ENCODE measurements at places on chromosomes 3 and 15.

- no peak for DNase-seq
These were observed 603.7 kb upstream of the ALCAM start for GRCh38 chr3:104763007-104763406.

DNA sequence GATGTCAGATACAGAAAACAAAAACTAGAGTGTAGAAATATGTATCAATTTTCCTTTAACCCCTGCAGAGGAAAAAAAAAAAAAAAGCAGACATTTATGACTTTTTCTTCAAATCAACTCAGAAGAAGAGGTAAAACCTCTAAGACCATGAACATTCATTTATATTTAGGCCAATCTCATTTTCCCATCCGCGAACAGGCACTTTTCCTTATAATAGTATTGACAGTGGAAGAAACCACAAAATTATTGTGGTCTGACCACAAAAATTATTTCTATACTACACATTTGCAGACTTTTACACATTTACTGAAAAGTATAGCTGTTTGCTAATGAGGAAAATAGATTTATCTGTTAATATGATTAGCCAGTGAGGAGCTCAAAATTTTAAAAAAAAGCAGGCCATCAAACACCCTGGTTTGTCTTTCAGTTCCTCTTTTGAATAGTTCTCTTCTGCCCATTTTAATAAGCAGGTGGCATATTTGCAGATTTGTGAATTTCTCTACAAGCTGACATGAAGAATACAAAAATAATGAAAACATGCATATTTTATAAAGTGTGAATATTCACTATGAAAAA lies 5.7 kb downstream of the OSBPL11 start:
- DNase-seq: no peak

- DNase-seq: no peak
These were observed 16.0 kb upstream of the MEGF11 start for GRCh38 chr15:66269326-66270090.

- DNase-seq: no peak
These were observed 16.6 kb upstream of the EHHADH start for GRCh38 chr3:185270262-185270955.

GRCh38 chr3:188200481-188200880 lies 46.5 kb downstream of the LPP start:
- DNase-seq: no peak

DNA sequence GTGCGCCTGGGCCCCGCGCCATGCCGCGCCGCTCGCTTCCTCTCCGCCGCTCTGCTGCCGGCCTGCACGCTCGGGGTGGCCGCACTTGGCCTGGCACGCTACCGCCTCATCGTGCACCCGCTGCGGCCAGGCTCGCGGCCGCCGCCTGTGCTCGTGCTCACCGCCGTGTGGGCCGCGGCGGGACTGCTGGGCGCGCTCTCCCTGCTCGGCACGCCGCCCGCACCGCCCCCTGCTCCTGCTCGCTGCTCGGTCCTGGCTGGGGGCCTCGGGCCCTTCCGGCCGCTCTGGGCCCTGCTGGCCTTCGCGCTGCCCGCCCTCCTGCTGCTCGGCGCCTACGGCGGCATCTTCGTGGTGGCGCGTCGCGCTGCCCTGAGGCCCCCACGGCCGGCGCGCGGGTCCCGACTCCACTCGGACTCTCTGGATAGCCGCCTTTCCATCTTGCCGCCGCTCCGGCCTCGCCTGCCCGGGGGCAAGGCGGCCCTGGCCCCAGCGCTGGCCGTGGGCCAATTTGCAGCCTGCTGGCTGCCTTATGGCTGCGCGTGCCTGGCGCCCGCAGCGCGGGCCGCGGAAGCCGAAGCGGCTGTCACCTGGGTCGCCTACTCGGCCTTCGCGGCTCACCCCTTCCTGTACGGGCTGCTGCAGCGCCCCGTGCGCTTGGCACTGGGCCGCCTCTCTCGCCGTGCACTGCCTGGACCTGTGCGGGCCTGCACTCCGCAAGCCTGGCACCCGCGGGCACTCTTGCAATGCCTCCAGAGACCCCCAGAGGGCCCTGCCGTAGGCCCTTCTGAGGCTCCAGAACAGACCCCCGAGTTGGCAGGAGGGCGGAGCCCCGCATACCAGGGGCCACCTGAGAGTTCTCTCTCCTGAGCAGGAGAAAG lies 951 bp downstream of the GPR62 start:
- DNase-seq: peak; percentile 61

DNA sequence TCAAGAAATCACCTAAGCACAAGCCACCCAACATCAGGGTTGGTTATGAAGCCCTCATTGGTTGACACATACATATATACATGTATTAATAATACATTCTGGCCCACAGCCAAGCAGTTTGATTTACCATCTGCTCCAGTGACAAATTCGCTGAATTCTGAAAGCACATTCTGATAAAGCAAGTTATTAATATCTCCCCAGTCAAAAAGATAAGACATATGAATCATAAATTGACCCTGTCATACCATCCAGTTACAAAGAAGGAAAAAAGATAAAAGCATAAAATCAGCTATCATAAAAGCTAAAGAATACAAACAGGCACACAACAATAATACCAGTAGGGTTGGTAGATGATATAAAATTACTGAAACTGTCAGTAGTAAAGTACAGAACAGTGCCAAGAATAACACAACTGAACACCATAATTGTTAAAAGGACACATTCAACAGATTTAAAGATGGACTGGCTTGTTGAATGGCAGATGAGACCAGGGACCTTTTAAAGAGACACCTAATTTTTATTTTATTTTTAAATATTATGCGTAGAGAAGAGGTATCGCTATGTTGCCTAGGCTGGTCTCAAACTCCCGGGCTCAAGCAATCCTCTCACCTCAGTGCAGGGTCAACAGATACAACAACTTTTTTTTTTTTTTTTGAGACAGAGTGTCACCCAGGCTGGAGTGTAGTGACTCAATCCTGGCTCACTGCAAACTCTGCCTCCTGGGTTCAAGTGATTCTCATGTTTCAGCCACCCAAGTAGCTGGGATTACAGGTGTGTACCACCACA lies 7.7 kb downstream of the SNX4 start:
- DNase-seq: no peak

- DNase-seq: no peak
These were observed 607 bp downstream of the LCTL start for GRCh38 chr15:66565141-66565641.

GRCh38 chr15:75167588-75168350 lies 33.9 kb upstream of the C15orf39 start:
- peak; percentile 56 for DNase-seq

DNA sequence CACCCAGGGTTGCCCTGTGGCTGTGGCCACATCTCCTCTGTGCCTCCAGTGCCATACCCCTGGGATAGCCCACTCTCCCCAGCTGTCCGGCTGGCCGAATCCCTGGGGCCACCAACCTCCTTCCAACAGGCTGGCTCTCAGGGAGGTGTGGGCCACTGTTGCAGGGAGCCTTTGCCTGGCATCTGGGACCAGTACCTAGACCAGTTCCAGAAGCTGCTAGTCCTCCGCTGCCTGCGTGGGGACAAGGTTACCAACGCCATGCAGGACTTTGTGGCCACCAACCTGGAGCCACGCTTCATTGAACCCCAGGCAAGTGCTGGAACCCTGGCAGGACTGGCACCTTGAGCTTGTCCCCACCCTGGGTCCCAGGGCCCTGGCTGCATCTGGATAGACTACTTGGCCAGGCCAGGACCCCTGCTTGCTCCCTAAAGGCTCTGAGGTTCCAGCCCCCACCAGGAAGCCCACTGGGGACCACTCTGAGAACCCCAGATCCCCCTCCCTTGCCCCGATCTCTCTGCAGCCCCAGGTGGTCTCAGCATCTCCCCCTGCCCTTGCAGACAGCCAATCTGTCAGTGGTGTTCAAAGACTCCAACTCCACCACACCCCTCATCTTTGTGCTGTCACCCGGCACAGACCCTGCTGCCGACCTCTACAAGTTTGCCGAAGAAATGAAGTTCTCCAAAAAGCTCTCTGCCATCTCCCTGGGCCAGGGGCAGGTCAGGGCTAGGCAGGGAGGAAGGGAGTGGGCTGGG lies 50.0 kb downstream of the SEMA3G start:
- DNase-seq: no peak

- no peak for DNase-seq
These were observed 7.8 kb downstream of the SLC28A2 start for GRCh38 chr15:45259796-45260195.

GRCh38 chr3:188432802-188433520 lies 279.0 kb downstream of the LPP start:
- no peak for DNase-seq

- no peak for DNase-seq
These were observed 48.9 kb downstream of the CD200R1 start for GRCh38 chr3:112925969-112926368.

DNA sequence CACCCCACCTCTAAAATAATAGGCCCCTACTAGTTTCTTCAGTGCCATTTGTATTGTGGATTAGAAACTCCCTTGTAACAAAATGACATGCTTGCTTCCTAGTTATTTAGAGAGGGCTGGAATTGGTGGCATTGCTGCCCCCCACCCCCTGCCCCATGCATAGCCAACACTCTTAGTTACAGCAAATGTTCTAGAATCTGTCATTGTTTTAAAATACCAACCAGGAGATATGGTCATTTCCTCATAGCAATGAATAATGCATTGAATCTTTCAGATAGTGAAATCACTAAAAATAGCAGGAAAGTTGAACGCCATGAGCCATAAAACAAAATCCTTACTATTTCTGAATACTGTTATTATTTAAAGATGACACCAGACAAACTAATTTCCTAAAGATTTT lies 292.5 kb downstream of the ARPP21 start:
- DNase-seq: no peak

DNA sequence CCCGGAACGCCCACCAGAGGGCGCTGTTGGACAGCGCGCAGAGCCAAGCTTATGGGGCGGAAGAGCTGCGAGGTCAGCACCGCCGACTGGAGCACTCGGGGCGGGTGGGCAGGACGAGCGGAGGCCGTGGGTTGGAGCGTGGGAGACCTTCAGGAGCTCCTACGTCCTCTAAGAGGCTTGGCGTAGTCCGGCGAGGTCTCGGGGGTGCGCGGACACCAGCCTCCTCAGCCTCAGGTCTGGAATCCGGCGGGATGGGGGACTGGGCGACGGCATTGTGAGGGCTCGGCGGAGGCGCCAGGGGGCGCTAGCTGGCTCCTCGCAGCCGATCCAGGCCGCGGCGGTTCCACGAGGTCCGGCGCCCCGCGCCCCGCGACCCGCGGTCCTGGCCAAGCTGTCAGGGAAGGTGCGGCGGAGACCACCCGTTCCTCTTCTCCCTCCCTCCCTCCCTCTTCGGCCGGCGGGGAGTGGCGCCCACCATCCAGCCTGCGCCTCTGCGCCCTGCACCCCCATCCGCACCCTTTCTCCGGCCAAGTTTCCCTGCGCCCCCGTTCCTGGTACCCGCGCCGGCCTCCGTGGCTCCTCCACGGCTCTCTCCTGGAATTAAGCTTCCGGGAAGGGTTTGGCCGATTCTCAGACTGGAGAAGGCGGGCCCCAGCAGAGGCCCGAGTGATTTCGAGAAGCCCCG lies 24.3 kb upstream of the POLG start:
- DNase-seq: peak; percentile 90

- DNase-seq: no peak
These were observed 85.7 kb upstream of the MYZAP start for GRCh38 chr15:57505949-57506391.

DNA sequence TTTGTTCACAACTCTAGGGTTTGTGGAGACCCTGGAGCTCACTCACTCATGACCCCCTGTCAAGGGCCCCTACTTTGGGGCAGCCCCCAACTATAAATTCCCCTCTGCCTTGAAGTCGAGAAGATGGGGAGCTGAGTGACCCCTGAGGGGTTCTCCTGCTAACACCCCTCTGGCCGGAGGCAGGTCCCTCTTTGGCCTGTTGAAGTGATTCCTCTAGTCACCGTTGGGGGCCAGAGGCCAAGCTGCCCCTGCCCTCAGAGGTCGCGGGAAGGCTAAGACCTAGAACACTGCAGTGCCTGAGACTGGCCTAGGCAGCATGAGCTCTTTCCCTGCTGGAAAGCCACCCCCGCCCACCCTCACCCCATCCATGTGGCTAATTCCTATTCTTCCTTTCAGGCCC lies 15.4 kb upstream of the SKOR1 start:
- DNase-seq: no peak

DNA sequence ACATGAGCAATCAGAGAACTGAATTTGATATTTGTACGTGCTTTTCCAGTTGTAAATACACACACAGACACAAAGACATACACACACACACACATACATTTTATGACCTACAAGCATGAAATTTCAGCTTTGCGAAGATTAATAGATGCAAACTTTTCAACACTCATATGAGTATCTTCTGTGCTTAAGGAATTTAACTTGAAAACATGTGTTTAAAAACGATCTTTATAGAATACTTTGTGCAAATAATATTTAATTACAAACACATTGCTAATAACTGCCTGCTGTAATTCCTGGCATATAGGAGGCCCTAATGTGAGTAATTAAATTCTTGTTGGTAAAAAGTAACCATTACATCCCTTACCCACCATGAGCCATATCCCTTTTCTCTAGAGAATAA lies 107.7 kb upstream of the PLSCR5 start:
- DNase-seq: no peak

- DNase-seq: no peak
These were observed 64.2 kb upstream of the FOXP1 start for GRCh38 chr3:71647751-71648150.

DNA sequence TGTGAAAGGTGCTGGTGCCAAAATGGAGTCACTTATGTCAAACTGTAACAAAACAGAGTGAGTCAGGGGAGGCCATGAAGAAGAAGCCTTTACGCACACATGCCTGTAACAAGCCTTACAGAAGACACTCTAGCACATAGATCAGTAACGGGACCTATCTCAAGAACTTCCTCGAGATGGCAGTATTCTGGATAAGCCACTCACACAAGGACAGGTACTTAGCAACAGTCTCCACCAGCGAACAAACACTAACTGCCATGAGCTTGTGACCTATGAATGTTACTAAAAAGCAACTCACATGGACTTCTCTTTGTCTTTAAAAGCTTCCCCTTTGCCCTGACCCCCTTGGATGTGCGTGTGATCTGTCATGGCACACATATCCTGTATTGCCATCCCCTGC lies 235.1 kb downstream of the CD47 start:
- no peak for DNase-seq

DNA sequence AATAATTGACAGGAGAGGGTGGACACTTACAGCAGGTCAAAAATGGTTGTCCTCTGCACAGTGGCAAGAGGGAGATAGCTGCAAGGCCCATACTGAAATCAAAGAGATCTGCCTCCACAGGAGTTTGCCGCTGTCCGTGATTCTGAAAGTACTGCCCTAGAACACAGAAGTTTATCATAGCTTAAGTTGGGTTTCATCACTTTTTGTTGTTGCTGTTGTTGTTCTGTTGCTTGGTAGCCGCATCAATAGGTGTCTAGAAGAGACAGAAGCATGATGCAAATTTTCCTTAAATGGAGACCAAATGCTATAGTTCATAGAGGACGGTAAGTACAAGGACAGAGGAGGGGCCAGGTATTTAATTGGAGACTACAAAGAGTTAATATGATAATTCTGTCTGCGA lies 120.0 kb upstream of the MRPL3 start:
- DNase-seq: no peak

DNA sequence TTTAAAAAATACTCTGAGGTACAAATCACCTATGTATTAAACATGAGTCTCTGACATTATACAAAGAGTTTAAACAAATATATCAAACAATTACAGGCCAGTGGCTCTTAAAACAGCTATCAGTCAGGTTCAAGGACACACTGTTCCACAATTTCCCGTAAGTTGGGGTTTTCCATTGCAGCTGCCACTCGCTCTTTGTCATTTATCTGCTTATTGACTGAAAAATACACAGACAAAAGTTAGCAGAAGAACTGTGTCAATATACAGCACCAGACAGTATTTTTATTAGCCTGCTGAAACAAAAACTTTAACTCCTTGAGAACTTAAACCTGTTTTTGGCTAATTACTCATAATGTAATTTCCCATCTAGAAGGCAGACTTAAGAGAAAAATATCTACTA lies 20.8 kb downstream of the CIAO2A start:
- DNase-seq: no peak

- DNase-seq: no peak
These were observed 985.2 kb upstream of the SEMA6D start for GRCh38 chr15:46732060-46732459.
